ENCODE measurements at places on chromosomes 3 and 15. TPM values are rescaled to one million over a fixed set of nuclear protein-coding genes. Genes with fewer than 3 reads are reported as not detected.

DNA sequence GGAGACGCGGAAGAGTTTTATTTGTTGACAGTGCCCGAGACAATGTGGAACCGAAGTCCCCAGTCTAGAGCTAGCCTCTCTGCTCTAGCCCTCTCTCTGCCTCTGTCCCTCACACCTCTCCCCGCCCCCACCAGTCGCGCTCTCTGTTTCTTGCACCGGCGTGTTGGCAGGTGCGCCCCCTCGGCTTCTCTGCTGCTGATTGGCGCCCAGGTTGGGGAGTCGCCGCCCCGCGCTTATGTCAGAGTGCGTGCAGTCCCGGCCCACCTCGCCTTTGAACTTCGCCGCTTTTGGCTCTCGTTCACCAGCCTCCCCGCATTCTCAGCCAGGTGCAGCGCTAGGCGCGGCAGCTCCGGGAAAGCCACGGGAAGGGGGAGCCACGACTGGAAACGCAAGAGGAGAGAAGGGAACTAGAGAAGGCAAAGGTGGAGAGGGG lies at the start of gene SOX14:
TSS of gene SOX14 (plus strand) at position 315 of the 433 bp plus-strand sequence. CDS start 470 bp downstream, outside the sequence.
- no peak for DNase-seq

GRCh38 chr15:70126362-70126761 lies 28.6 kb upstream of the TLE3 start:
- DNase-seq, result no peak

- DNase-seq, result no peak
These were observed 33.1 kb downstream of the RAB11A start for GRCh38 chr15:65902373-65902772.

DNA sequence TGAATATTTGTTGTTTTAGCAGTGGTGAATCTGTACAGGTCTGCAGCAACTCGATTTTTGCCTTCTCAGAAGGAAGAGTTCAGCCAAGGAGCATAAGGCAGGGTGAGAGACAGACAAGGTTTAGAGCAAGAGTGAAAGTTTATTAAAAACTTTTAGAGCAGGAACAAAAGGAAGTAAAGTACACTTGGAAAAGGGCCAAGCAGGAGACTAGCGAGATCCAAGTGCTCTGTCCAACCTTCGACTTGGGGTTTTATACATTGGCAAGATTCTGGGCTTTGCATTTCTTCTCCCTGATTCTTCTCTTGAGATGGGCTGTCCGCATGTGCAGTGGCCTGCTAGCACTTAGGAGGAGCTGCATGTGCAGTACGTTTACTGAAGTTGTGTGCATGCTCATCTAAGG lies 46.7 kb upstream of the AADACL2 start:
- DNase-seq, result no peak

- no peak for DNase-seq
These were observed 163.1 kb downstream of the ROBO1 start for GRCh38 chr3:79604681-79605080.

DNA sequence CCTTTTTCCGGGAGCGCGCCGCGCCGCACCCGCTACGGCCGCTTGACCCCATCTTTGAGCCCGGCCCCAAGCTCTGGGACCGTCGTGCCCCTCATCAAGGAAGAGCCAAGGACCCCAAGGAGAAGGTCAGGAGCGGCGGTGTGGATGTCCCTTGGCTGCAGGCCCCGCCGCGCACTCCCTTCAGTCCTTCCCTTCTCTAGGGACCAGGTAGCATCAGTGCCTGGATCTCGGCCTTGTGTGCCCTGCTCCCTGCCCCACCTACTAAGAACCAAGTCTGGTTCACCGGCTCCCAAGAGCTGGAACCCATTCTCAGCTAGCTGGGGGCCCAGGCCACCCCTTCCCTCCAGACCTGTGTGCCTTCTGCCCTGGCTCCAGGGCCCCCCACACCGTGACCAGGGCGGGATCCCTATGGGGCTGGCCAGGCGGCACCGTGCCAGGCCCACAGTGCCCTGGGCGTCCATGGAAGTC lies 69.3 kb upstream of the CGNL1 start:
- no peak for DNase-seq

DNA sequence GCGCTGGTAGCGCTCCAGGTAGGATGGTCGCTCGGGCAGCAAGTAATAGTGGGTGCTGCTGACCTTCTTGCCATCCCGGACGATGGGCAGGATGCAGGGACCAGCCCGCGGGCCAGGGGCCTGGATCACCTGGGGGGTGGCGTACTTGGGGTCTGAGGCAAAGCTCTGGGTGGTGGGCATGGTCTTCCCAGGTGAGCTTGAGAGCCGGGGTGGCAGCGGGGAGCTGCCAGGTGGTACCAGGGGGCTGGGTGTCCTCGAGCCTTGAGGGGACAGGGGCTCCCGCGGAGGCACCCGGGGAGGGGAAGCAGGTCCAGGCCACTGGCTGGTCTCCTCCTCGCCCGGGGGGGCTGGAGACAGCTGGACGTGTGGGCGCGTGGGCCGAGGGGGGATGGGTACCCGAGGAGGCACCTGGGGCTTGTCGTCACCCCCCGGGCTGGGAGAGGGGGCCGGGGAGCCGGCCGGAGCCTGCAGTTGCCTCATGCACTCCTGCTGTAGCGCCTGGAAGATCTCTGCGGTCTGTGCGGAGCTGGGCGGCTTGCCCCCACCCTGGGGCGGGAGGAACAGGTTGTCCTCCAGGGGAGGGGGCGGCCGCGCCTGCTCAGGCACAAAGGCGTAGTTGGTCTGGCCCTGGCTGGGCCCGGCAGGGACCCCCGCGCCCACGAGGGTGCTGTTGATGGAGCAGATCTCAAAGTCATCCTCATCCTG lies 40.6 kb downstream of the TNK2 start:
- no peak for DNase-seq

GRCh38 chr3:137770835-137771399 lies 6.8 kb downstream of the SOX14 start:
- no peak for DNase-seq

GRCh38 chr3:150613709-150614480 lies 10.8 kb downstream of the SELENOT start:
- DNase-seq, result no peak

- peak; percentile 35 for DNase-seq
These were observed 55.4 kb upstream of the PIAS1 start for GRCh38 chr15:67998599-67999133.

- DNase-seq, result no peak
These were observed 12.8 kb downstream of the LACTB start for GRCh38 chr15:63134245-63134985.

- DNase-seq, result no peak
These were observed 123.7 kb downstream of the RBPMS2 start for GRCh38 chr15:64651601-64652191.

DNA sequence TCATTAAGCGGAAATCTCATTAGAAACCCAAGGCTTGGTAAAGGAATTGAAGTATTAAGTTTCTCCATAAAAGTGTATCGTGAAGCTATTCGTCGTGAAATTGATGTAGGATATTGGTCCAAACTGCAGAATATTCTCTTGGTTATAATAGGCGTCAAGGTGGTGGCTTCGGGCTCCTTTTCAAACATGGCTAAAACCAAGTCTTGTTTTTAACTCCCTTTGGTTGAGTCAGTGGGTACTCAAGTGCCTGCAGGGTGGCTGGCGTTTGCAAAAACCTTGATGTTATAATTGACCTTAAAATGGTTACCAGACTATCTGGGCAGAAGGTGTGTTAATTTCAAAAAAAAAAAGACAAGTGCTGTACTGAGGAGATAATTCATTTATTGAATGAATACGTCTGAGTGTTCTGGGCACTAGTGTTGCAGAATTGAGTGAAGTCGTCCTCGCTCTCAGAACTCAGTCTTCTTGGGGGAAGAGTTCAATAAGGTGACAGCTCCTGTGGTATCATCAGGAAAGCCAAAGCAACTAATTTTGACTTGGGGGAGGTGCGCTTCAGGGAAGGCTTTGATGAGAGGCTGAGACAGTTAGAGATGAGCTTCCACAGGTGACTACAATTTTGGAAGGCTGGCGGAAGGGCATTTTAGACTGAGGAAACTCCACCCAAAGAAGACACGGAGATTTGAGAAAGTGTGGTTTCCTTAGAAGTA lies 1.5 kb downstream of the UBE2Q2 start:
- DNase-seq, result no peak

- DNase-seq, result peak; percentile 45
These were observed 1.7 kb upstream of the SLC9A9 start for GRCh38 chr3:143849854-143850549.

GRCh38 chr3:43054754-43055153 lies 51.1 kb downstream of the POMGNT2 start:
- DNase-seq, result no peak

GRCh38 chr15:34213690-34214089 lies 3.8 kb upstream of the KATNBL1 start:
- no peak for DNase-seq

- no peak for DNase-seq
These were observed 132.7 kb downstream of the ATP8B4 start for GRCh38 chr15:49986326-49986725.

GRCh38 chr15:44654858-44655257 lies 8.6 kb downstream of the SPG11 start:
- peak; percentile 44 for DNase-seq

GRCh38 chr15:55827955-55828354 lies 85.0 kb upstream of the PRTG start:
- DNase-seq, result no peak

DNA sequence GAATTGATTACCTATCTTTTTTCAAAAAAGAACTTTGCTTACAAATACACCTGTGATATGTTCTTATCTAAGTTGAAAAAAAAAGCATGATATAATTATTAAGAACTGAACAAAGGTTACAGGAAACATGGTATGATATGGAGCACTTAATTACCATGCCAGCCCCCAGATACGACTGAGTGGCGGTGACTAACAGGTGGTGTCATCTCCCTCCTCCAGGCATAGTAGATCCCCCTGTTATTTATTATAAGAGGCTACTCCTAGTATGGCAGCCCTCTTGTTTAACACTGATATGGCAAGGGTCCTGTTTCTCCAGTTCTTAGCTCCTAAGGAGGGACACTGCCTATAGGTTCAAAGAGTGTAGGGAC lies 31.0 kb upstream of the TM4SF4 start:
- no peak for DNase-seq

GOLGA8S gene
- not detected for total RNA-seq

CCDC191 gene
- 1.1 TPM for total RNA-seq

ANKRD63 gene
- total RNA-seq, result 2.5 TPM

C15orf61 gene
- 6.0 TPM for total RNA-seq

NR2E3 gene
- total RNA-seq, result not detected

ISLR2 gene
- 0.48 TPM for total RNA-seq

B3GNT5 gene
- total RNA-seq, result 25.3 TPM

TPRG1 gene
- 1.6 TPM for total RNA-seq

CPA3 gene
- total RNA-seq, result not detected

SACM1L gene
- total RNA-seq, result 29.8 TPM

STRIT1 gene
- not detected for total RNA-seq

DUOXA2 gene
- not detected for total RNA-seq

CASR gene
- not detected for total RNA-seq

ZNF501 gene
- total RNA-seq, result 4.2 TPM

RMDN3 gene
- total RNA-seq, result 50.8 TPM

PLA2G4E gene
- not detected for total RNA-seq

Data from A673 (cell line).